ENCODE measurements at places on chromosomes 5 and 9.
A peak's percentile ranks its signal among the peaks of the same experiment; 100 is the strongest.

DNA sequence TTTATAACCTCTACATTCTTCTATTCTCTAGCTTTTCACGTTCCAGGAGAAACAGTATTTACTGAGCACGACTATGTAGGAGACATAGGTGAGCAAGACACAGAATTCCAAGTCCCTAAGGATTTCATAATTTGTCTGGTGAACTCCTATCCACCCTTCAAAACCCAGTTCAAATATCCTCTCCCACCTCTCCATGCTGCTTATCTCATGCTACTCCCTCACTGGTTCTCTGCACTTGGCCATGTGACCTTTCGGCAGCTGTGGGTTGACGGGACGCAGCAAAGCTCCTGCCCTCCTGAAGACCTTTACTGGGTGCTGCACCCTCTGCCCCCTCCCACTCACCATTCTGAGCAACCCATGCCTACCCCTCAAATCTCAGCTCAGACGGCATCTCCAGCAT is 173.2 kb downstream of the RGS3 start:
- no peak for DNase-seq

GRCh38 chr9:38066914-38067858 is 1.8 kb downstream of the SHB start:
- DNase-seq: no peak

GRCh38 chr5:59596586-59597350 is 296.8 kb downstream of the PDE4D start:
- peak; percentile 12 for DNase-seq

GRCh38 chr5:179680780-179681401 is at the start of gene CBY3:
CBY3 (minus strand) TSS chr5:179681034; CDS start chr5:179680918, 116 bp downstream.
- DNase-seq: no peak

DNA sequence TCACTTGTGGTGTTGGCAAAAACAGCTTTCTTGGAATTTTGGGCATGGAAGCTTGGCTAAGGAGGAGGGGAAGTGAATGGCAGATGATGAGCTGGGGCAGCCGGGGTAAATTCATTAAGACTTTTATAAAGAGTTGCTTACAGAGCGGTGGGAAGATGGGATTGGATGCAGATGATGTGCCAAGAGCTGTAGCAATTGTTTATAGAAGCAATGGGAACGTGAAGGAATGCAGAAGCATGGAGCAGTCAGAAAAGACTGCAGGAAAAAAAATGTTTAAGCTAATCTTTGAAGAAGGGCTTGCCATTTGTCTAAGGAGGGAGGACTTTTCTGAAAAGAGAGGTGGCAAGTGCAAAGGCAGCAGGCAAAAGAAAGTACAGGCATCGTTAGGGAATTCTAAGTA is 86.6 kb upstream of the SHISAL2B start:
- no peak for DNase-seq

- peak; percentile 26 for DNase-seq
Measured at GRCh38 chr5:69493396-69494133, 975 bp downstream of the OCLN start.

DNA sequence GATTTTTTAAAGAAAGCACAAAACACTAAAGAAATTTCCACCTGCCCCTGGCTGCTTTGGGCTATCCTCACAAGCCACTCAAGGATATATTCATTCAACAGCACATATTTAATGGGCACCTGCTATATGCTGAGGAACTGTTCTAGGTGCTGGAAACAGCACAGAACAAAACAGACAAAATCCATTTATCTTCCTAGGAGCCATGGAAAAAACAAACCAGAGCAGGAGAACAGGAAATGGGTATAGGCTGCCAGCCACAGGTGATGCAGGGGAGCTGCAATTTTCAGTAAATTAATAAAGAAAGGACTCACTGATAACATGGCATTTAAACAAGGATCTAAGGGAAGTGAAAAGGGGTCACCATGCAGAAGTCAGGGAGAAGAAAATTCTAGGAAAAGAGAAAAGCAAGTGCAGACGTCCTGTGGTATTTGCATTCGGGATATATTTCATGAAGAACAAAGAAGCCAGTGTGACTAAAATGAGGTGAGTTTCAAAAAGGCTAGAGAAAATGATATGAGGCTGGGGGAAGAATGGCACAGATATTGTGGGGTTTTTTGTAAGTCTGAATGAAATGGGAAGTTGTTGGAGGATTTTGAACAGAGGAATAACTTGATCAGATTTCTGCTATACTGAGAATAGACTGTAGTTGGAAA is 152.2 kb downstream of the ADAMTSL1 start:
- no peak for DNase-seq

- DNase-seq: peak; percentile 24
Measured at GRCh38 chr5:60677850-60678664, 21.9 kb downstream of the DEPDC1B start.

- DNase-seq: no peak
Measured at GRCh38 chr9:133696071-133696472, 42.1 kb downstream of the SARDH start.

DNA sequence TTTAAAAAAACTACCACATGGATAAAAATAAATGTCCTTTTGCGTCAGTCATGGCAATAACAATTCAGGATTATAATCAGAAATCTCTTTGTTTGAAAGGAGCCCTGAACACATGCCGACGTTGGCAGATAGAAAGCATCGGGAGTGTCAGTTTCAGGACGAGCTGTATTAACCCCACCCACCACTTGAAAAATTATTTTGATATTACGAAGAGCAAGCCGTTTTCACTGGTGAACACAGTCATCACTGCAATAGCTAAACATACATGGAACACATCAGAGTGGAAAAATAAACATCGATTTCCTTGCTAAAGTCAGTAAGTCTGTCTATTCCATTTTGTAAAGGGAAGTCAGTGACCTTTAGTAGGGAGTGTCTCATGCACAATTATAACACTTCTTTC is 266.4 kb upstream of the FBXL7 start:
- DNase-seq: no peak

DNA sequence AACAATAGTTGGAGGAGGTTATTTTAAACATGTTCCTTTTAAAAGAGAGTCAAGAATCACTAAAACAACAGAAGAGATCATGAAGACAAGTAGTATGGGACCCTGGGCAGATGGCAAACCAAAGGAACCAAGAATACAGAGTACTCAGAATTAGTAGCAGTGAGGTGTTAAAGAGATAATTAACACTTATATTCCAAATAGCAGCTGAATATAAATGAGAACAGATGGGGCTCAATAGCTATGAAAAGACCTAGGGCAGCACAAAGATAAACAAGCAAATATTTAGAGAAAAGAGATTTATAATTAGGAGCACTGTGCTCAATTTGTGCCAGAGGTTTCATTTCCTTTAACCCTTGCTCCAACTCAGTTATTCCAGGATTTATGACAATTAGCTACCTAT is 159.1 kb downstream of the FAM114A2 start:
- DNase-seq: no peak

- no peak for DNase-seq
Measured at GRCh38 chr9:105254226-105254625, 9.8 kb downstream of the SLC44A1 start.

GRCh38 chr9:130785940-130786508 is 49.0 kb upstream of the ABL1 start:
- DNase-seq: no peak
